Left lung (tissue), 14 donors: ENCODE measurements at places on chromosomes 5 and 9. TPM values are rescaled to one million over a fixed set of nuclear protein-coding genes. Genes with fewer than 3 reads are reported as not detected.

DNA sequence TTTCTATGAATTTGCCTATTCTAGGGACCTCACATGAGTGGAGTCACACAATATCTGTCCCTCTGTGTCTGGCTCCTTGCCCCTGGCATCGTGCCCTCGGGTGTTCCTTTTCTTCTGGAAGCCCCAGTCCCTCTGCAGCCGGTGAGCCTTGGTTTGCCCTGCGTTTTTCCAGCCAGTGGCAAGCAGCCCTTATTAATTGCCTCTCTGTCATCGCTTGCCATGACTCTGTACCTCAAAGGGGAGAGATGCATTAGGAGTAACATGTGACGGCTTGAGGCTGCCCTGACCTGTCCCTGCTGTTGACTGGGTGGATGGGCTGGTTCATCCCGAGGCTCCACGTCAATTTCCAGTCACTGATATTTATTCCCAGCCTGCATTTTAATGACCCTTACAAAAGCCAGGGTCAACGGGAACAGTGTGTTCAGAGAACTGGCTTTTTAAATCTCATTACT lies 87.3 kb downstream of the CFAP90 start:
- no peak for DNase-seq

GRCh38 chr9:1052365-1053281 lies 2.5 kb downstream of the DMRT2 start:
- no peak for DNase-seq

- DNase-seq: no peak
Measured at GRCh38 chr9:87650611-87651295, 75.2 kb upstream of the CTSL start.

DNA sequence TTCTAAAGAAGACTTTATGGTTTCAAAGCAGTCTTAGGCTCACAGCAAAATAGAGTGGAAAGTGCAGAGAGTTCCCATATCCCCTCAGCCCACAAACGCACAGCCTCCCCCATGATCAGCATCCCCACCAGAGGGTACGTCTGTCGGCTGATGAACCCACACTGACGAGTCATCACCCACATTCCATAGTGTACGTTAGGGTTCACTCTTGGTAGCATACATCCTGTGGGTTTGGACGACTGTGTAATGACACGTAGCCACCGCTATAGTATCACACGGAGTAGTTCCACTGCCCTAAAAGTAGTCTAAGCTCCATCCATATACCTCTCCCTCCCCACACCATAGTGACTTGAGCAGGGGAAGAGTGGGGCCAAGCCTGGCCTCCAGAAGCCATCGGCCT lies 135.7 kb upstream of the PHYKPL start:
- no peak for DNase-seq

FAM151B gene
- total RNA-seq: 4.7 TPM

DNA sequence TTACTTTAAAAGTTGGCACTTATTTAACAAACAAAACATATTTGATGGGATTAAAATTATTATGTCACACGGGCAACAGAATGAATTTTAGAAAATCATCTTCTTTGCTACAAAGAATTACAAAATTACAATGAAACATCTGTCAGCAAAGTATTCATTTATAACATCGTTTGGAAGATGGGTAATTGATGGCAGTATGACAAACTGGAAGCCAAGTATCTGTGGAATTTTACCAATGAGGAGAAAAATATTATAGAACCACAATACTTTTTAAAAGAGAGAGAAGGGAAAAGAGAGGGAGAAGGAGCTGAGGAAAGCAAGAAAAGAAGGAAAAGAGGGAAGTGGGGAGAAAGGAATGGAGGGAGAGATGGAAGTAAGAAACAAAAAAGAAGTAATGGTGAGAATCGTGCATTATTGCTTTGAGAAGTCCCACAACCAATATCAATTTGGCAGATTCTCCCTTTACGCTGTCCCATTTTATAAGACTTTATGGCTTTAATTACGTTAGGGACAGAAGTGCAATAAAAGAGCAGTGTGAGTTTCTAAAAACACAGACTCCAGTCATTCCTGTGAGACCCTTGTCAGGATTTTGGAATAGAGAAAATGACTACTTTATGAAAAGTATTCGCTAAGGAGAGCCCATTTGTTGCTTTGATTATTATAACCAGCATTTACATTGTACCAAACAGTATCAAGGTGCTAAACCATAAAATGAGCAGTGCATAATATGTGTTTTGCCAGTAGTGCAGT lies 76.7 kb downstream of the LURAP1L start:
- no peak for DNase-seq

SPATA9 gene
- 0.31 TPM for total RNA-seq

FBLL1 gene
- total RNA-seq: not detected

DNA sequence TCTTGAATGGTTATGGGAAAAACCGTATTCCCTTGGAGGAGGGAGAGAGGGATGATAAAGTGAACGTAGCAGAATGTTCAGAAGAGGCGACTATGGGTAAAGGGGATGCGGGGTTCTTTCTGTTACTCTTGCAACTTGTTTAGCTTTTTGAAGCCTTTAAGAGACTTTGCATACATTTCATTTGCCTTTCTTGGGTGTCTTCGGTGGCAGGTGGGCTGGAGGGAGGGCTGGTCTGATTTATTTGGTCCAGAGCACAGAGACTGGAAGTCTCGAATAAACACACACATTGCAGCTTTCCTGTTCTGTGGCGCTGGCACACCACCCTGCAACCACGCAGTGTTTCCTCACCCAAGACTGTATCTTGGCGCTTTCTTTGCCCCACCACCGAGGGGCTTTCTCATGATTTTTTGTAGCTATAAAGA lies 23.2 kb downstream of the TTF1 start:
- DNase-seq: no peak

DNA sequence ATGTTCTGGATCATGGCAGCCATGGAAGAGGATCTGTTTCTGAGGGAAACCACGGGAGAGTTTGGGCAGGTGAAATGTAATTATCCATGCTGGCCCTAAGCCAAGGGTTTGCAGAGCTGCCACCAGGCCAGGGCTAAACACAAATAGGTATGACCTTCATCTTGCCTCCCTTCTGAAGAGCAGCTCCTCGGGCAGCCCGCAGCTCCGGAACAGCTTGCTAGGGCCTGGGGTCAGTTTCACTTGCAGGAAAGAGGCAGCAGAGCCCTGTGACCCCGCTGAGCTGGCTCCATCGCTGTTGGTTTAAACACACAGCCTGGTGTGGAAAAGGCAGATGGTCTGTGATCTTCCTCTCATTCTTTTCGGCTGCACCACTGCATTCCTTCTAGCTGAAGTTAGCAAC lies 141.4 kb downstream of the TMEM38B start:
- no peak for DNase-seq

DNA sequence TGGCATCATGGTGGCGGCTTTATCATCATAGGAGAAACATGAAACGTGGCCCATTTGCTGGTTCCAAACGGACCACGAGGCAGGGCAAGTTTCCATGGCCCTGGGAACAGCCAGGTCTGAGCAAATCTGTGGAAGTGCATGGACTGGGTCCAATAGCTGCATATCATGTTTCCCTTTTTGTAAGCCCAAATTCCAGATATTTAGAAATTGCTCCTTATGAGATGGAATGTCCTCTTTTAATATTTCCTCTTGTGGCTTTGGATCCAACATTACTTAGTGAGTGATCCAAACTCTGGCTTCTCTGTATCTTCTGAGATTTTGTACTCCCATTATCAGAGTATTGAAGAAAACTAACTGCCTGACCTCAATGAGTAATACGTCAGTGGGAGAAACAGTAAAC lies 79.8 kb upstream of the FBXL7 start:
- no peak for DNase-seq

LRRC19 gene
- total RNA-seq: not detected

DNA sequence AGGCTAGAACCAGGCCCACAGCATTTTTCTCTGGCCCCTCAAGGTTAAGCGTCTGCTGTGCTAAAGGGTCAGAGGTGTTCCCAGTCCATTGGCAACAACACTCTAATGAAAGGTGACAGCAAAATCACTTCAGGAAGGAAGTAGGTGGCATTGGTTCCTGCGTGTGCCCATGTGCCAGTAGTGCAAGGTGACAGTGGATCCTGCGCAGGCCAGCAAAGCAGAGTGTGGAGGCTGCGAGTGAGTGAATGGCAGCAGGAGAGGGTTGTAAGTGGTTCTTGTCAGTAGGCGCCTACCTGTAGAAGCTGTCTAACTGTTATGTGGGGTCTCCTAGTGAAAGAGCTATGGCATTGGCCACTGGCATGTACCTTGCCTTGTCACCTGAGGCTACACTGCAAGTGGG lies 898.2 kb upstream of the TYRP1 start:
- no peak for DNase-seq

DNA sequence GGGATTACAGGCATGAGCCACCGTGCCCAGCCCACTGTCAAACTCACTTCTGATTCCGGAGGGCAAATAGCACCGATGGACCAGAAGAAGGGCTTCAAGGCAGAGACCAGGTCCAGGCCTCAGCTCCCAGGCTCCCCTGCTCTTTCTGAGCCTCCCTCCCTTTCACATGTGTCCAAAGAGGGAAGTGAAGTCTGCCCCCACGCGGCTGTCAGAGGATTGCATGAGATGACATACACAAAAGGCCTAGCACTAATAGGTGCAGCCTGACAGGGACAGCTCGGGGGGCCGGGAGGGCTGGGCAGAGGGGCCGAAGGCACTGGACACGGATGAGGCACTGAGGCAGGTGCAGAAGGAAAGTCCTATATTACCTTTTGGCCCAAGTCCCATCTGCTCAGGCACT lies 16.1 kb downstream of the FBP1 start:
- DNase-seq: no peak

DNA sequence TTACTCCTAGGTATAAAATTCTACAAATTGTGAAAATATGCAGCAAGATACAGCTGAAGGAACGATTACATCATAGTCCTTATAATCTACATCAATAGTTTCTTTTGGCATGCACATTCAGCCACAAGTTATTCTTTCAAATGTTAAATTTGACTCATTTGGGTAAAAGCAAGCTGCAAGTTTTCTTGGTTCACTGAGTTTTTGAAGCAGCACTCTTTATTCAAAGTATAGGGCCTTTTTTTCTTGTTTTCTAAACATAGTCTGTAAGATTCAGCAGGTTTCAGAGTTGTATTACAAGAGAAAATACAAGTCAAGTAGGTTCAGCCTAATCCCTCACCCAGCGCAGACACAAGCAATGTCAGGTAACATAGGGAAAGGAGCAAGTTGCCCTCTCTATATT lies 981.5 kb downstream of the PTPRD start:
- DNase-seq: no peak

- no peak for DNase-seq
Measured at GRCh38 chr5:39570403-39571027, 145.7 kb upstream of the DAB2 start.

DNA sequence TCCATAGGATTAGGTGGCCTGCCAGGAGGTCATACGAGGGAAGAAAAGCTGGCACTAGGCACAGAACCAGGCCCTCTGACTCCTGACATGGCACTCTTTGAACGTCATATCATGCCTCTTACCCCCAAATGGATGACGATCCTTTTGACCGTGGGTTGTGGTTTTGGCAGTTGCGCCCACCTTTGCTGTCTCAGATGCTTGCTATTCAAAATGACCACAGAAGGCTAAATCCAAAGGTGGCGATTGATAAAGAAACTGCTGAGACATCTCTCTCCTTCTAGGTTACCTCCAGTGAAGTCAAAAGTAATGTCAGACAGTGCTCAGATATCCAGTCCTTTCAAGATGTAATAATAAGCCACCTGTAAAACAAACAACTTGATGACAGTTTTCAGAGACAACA lies 385.0 kb downstream of the EFNA5 start:
- no peak for DNase-seq

PRDM9 gene
- total RNA-seq: not detected

LOX gene
- 59.1 TPM for total RNA-seq

GRCh38 chr9:14752271-14752670 lies 29.7 kb upstream of the CER1 start:
- no peak for DNase-seq

GRCh38 chr5:150778517-150779396 lies at the start of gene SMIM3:
SMIM3 (plus strand) TSS chr5:150778757; CDS start chr5:150795441, 16,684 bp downstream.
- peak; percentile 89 for DNase-seq

DNA sequence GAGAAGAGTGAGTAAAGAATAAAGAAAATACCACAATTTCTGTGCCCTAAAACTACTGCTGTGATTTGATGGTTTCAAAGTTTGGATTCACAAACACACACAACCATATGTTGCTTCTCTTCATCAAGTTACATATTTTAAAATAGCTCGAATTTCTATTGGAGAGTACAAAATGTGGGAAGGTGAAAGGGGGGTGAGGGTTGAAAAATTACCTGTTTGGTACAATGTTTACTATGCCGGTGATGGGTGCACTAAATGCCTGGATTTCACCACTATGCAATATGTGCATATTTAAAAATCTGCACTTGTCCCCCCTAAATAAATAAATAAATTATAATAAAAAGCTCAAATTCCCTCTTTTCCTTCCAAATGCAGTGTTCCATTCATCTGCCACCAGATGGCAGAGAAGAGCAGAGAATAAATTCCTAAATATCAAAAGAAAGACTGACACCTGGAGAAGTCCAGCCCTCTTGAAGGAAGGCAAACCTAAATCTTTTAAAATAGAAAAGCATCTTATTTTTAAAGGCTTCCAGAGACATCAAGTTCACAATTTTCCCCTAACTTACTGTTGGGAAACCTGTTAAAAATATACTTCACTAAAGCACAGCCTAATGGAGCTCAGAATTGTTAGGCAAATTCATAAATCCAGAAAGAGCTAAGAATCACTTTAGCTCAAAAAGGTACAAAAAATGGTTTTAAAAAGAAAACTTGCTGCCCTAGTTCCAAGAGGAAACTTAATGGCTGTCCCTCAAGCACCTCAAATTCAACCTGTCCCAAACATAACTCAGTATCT lies 24.8 kb upstream of the HNRNPA0 start:
- no peak for DNase-seq

DNA sequence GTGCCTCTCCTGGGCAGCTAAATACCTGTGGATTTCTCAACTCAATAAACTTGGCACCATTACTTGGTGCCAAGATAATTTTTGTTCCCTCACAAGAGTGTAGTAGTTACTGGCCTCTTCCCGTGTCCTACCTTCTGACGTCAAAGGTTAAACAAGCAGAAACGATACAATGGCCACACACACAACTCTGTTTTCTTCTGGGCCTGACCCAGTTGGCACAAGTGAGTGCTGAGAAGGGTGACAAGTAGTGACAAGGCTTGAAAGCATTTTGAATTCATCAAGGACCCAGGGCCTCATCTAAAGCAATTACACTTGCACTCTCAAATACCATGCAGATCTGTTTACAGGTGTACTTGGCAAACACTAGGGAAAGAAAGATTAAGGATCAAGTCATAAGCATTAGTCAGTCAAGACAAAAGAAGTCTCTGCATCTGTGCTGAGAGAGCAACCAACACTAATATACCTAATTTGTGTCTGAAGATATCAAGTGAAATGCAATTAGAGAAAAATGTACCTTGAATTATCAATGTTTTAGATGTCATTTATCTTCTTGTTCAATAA lies 30.8 kb downstream of the RASEF start:
- no peak for DNase-seq

- DNase-seq: no peak
Measured at GRCh38 chr9:136340356-136341041, 13.2 kb downstream of the GPSM1 start.

TARS1 gene
- 94.6 TPM for total RNA-seq

- DNase-seq: no peak
Measured at GRCh38 chr5:133400120-133400519, 212.2 kb downstream of the FSTL4 start.

TEK gene
- 39.0 TPM for total RNA-seq

GRCh38 chr9:112065806-112066606 lies 109.1 kb downstream of the SUSD1 start:
- peak; percentile 75 for DNase-seq

GRCh38 chr5:145072889-145073288 lies 762.3 kb downstream of the PRELID2 start:
- no peak for DNase-seq
